ENCODE measurements at places on chromosomes 16 and 17.

DNA sequence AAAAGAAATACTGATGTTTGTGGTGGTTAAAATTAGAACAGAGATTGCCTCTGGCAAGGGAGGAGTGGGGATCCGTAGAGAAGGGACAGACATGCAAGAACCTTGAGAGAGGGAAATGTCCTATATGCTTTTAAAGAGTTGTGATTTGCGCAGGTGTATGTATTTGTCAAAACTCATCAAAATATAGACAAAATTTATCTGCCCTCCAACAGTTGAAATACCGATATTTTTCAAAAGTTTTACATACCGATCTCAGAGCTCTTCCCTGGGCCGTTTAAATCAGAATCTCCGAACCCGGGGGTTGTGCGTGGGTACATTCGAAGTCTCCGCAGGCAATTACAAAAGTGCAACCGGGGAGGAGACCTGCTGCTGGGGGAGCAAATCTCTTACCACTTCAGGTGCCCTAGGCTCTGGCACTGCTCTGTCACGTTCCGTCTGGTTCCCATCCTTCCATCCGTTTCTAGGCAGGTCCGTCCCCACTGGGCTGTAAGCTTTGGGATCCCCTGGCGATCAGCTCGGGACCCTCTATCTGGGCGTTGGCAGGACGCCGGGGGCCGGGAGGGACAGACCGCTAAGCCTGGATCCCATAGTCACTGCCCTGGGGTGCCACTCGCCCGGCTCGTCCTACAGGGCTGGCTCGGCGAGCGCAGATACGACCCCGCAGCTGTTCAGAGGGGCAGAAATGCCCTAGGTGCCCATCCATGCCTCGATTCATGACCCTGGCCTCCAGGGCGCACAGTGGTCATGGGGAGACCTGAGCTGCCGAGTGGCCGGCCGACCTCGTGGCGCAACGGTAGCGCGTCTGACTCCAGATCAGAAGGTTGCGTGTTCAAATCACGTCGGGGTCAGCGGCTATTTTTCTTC is 4.2 kb downstream of the BORCS6 start:
- peak; percentile 86 for DNase-seq

DNA sequence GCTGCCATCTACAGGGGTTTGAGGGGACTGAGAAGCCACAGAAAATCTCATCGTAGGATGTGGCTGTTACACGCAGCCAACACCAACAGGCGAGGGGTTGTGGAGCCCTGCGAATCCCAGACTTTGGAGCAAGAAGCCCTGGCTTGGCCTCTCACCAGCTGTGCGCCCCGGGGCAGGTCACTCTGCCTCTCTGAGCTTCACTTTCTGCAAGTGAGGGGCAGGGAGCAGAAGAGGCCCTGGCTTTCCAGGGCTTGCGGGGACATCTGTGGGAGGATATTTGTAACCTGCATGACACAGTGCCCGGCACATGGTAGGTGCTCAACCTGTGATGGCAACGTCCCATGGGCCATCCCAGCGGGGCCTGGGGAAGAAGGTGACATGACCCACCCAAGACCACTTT is 32.9 kb upstream of the CIBAR2 start:
- no peak for DNase-seq

DNA sequence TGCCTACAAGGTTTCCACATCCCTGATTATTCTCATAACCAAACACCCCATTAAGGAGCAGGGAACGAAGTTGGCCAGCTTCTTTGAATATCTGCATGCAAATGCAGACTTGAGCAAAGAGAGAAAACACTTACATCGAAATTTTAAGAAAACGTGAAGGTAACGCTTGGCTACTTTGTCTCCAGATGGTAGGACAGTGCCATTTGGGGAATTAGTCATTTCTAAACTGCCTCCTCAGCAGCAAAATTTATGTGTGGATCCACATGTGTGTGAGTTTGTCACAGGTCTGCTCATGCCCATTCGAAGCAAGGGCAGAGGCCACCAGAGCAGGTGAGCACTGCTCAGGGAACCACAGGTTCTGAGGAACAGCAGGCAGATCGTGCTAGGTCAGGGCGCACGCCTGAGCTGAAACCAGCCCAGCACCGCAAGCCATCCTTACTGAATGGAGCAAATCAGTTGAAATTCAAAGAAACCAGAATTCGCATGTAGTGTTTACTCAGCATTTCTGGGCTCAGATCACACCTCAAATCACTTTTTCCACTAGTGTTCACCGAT is 80.1 kb downstream of the SOCS1 start:
- peak; percentile 52 for DNase-seq

DNA sequence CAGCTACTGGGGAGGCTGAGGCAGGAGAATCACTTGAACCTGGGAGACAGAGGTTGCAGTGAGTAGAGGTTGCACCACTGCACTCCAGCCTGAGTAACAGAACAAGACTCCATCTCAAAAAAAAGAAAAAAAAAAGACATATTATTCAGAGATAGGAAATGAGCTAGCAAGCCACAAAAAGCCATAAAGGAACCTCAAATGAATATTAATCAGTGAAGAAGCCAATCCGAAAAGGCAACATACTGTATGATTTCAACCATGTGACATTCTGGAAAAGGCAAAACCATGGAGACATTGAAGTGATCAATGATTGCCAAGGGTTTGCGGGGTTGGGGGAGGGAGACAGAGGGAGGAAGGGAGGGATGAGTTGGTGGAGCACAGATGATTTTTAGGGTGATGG is 8.4 kb upstream of the EXOC7 start:
- DNase-seq: no peak

- DNase-seq: no peak
These were observed 48.7 kb downstream of the TEX14 start for GRCh38 chr17:58643147-58643546.

GRCh38 chr16:10750793-10751192 is 7.2 kb downstream of the NUBP1 start:
- DNase-seq: no peak
